ENCODE measurements at places on chromosomes 5 and 9.

GRCh38 chr9:82031538-82032280, 43.1 kb downstream of the SPATA31D1 start:
- DNase-seq: no peak

GRCh38 chr5:54275361-54275760, 35.0 kb downstream of the ARL15 start:
- no peak for DNase-seq

DNA sequence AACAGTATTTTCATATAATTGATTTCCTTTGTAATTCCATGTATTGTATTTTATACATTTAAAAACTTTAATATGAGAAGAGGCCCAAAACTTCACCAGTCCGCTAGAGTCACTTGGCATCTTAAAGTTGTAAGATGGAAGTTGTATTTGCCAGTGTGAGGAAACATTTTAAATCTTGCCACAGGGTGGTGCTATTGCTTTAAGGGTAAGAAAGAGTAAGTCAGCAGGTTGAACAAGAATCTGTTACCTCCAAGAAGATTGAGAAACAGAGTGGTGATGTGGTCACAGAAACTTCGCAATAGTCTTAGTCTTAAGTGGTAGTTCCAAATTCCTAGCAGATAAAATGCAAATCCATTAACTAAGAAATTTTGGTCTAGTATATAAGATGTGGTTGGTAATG, 39.8 kb upstream of the RANBP6 start:
- DNase-seq: no peak

- no peak for DNase-seq
These were observed 8.7 kb upstream of the TRPC7 start for GRCh38 chr5:136374003-136374402.

DNA sequence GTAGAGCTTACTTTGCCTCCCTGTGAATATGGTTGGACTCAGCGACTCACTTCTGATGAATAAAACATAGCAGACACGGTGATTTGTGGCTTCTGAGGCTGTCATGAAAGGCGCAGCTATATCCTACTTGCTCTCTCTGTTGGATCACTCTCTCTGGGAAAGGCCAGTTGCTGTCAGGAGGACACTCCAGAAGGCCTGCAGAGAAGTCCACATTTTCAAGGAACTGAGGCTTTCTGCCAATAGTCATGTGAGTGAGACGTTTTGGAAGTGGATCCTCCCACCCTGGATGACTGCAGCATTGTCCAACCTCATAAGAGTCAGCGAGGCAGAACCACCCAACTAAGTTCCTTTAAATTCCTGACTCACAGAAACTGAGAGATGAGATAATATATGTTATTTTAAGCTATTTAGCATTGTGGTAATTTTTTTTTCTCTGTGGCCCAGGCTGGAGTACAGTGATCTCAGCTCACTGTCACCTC, 156.0 kb upstream of the MAST4 start:
- no peak for DNase-seq

DNA sequence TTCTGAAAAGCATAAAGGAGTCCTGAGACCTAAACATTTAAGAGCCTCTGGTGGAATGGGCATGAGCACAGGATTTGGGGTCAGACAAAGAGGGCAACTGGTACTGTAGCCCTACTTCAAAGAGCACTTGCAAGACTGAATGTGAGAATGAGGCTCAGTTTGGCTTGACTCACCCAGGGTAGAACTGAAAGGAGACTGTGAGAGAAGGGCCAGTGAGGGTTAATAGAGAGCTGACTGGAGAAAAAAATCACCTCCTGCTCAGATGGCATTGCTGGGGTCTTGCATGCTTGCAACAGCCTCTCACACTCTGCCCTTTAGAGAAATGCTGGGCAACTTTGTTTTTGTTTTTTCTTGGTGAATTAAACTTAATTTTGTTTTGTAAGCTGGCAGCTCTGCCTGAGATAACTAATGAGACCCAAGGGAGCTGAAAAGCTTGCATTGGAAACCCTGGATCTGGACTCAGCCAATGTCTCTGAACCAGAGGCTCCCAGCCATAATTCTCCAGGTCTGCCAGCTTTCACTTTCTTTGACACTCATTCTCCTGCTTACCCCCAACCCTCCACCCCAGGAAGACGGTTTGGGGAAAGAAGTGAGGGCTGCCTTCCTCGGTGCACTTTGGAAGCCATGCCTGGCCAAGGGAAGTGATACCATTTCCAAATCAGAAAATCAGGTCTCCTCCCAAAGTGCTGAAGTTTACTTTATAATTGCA, 161.1 kb upstream of the PANK3 start:
- no peak for DNase-seq

DNA sequence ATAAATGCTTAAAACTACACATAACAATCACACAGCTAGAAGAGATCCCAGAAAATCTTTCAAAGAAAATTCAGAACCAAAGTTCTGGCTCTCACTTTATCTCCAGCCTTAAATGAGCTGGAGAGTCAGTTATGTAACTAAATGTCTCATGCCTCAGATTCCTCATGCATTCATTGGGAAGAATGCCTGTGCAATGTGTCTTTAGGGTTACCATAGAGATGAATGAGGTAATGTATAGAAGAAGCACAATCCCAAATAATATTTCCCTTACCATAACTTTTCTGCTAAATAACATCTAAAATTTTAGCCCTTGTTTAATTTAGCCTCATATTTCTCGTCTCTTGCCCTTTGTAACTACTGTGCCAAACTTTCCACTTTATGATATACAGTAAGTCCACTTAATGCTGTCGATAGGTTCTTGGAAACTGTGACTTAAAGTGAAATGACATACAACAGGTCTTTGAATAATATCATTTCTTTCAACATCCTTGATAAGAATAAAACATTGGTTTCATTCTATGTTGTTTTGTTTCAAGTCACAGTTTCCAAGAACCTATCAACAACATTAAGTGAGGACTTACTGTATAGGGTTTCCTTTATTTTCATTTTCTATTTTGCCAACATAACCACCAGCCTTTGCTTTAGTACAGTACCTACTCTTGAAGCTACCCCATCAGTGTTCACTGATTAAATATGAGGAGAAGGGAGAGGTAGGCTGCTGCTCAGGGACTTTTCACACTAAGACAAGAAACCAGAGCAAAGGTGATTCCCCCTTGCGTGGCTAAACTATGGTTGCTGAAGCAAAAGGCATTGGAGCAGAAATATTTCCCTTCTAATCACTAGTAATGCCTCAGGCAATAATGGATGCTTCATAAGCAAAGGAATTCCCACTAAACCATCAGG, 295.7 kb upstream of the PTGER4 start:
- no peak for DNase-seq

Data from activated CD4-positive, CD25-positive, alpha-beta regulatory T cell (primary cell).